ENCODE measurements at places on chromosomes 11 and 22. TPM values are rescaled to one million over a fixed set of nuclear protein-coding genes. Genes with fewer than 3 reads are reported as not detected.

OR8D1 gene
- total RNA-seq, result not detected

DNA sequence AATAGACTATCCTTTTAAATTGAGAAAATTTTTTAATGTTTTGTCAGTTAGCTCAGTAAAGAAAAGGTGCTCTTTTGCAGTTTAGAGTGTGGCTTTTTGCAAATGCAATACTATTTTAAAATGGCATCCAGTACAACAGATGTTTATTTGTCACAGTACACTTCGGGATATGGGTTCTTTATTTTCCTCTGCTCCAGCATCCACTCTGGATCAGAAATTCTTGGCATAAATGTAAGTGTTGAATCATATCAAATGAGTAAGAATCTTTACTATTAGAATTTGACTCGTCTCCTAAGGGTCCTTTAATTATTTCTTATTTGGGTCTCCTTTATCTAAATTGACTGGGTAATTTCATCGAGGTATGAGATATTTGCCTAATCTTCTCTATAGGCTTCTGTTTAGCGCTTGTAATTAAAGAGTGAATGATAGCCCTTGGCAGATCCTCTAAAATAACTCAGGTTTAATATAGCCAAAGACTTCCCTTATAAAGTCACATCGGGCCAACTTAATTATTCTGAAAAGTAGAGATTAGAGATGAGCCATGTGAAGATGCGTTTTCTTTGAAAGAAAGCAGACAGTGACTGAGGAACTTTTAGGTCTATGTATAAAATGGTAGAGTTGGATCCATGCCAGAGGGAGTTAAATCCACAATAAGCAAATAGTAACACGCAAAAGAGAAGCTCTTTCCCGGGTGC, 132.7 kb downstream of the CASP12 start:
- H3K27me3 ChIP-seq, result no peaks in the 10 kb centered on the region
- H3K4me1 ChIP-seq, result no peaks in the 10 kb centered on the region
- H3K36me3 ChIP-seq, result no peaks in the 10 kb centered on the region
- H3K27ac ChIP-seq, result no peak overlapping the region

DNA sequence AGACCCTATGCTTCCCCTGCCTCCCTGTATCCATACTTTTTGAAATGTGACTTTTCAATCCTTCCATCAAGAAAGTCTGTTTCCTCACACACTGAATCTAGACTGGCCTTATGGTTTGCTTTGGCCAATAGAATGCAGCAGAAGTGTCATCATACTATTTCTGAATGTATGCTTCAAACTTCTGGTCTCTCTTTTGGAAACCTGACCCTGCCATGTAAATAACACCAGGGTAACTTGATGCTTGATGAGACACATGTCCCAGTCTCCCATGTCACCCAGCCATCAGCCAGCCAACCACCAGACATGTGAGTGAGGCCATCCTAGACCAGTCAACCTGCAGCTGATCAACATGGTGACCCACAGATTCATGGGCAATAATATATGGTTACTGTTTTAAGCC, 29.7 kb upstream of the CAVIN3 start:
- H3K27me3 ChIP-seq, result no peaks in the 10 kb centered on the region
- no peaks in the 10 kb centered on the region for H3K36me3 ChIP-seq
- no peak for DNase-seq
- no peak overlapping the region for H3K27ac ChIP-seq

- H3K36me3 ChIP-seq, result no peaks in the 10 kb centered on the region
- H3K4me1 ChIP-seq, result no peaks in the 10 kb centered on the region
- H3K27ac ChIP-seq, result no peak overlapping the region
- no peak overlapping the region for H3K4me3 ChIP-seq
- no peak for DNase-seq
- no peaks in the 10 kb centered on the region for H3K27me3 ChIP-seq
These were observed 51.8 kb upstream of the KIRREL3 start for GRCh38 chr11:127052404-127052803.

GRCh38 chr11:10317151-10317755, 12.4 kb downstream of the ADM start:
- no peaks in the 10 kb centered on the region for H3K27me3 ChIP-seq
- peak overlapping the region; percentile 90 for H3K27ac ChIP-seq

DNA sequence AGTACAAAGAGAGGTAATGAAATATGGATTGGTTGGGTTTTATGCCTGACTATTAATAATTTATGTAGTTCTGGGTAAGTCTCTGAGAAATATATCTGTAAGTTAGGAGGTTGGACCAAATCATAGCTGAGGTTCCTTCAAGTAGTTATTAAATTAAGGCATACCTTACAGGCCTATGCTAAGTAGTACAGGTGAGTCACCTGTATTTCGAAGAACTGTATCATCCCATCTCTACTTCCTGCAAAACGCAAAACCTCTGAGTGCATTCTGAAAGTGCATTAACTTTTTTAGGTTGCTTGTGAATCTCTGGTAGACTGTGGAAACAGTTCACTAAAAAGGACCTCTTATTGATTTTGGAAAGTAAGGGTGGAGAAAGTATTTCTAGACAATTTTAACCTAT, 37.1 kb downstream of the APOL5 start:
- no peaks in the 10 kb centered on the region for H3K4me1 ChIP-seq
- peaks cover 8% of the 10 kb centered on the region for H3K36me3 ChIP-seq
- H3K4me3 ChIP-seq, result no peak overlapping the region
- no peak overlapping the region for H3K27ac ChIP-seq
- no peak for DNase-seq

GRCh38 chr11:123800036-123800435, 6.1 kb downstream of the OR6M1 start:
- H3K27me3 ChIP-seq, result no peaks in the 10 kb centered on the region
- no peak for DNase-seq
- no peak overlapping the region for H3K27ac ChIP-seq
- no peak overlapping the region for H3K4me3 ChIP-seq

GRCh38 chr11:134228625-134229024, 4.2 kb downstream of the VPS26B start:
- H3K27me3 ChIP-seq, result no peaks in the 10 kb centered on the region
- no peaks in the 10 kb centered on the region for H3K36me3 ChIP-seq
- DNase-seq, result no peak
- peaks cover 20% of the 10 kb centered on the region for H3K4me1 ChIP-seq
- no peak overlapping the region for H3K27ac ChIP-seq

GRCh38 chr11:4006946-4007680, 87.5 kb upstream of the RRM1 start:
- H3K4me3 ChIP-seq, result no peak overlapping the region
- H3K4me1 ChIP-seq, result no peaks in the 10 kb centered on the region
- DNase-seq, result no peak

GRCh38 chr22:46289244-46289891, 7.3 kb upstream of the GTSE1 start:
- no peaks in the 10 kb centered on the region for H3K27me3 ChIP-seq
- no peaks in the 10 kb centered on the region for H3K4me1 ChIP-seq
- no peak overlapping the region for H3K27ac ChIP-seq
- no peaks in the 10 kb centered on the region for H3K36me3 ChIP-seq

DNA sequence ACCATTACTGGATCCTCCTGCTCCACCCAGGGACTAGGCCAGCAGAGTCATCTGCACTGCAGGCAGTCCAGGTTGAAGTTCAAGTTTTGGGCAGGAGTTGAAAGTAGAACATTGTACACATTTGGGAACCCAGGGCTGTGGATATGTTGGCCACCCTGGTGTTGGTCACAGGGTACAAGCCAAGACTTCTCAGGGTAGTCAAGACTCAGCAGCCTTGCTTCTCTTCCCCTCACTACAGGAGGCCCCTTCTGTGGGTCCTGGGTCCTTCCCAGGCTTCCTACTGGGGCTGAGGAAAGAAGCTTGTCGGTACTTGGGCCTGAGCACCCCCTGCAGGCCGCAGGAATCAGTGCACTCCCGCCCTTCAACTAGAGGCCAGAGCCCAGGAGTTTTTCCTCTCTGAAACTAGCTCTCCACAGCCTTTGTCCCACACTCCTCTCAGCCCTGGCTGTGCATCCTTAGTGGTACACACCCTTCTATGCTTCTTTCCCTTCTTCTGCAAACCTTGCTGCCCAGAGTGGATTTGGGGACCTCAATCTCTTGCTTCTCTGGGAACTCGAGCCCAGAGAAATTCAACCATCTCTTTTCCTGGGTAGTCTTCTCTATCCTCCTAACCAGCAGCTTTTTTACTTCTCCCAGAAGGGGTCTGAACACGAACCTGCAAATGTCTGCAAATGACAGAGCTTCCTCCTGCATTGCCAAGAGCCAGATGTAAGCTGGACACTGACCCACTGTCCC, 2.6 kb upstream of the HPX start:
- no peaks in the 10 kb centered on the region for H3K4me1 ChIP-seq
- no peaks in the 10 kb centered on the region for H3K36me3 ChIP-seq
- no peak overlapping the region for H3K27ac ChIP-seq
- H3K4me3 ChIP-seq, result no peak overlapping the region

DNA sequence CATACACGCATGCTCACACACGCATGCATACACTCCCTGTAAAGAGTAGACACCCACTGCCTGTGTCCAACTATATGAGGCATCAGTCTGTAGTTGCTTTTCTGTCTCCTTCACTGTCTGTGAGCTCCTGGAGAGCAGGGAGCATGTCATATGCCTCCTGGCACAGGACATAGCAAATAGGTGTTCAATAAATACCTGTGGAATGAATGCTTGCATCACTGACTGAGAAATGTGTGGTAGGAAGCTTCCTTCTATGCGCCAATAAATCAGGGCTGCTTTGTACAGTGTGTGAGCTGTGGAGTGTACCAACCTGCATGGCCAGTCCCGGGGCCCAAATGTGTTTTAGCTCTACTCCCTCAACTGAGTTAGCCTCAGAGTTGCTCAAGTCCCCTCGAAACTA, 37.2 kb upstream of the NAV2 start:
- peaks cover 8% of the 10 kb centered on the region for H3K4me1 ChIP-seq
- H3K36me3 ChIP-seq, result no peaks in the 10 kb centered on the region
- no peaks in the 10 kb centered on the region for H3K27me3 ChIP-seq
- H3K4me3 ChIP-seq, result no peak overlapping the region
- no peak for DNase-seq

DNA sequence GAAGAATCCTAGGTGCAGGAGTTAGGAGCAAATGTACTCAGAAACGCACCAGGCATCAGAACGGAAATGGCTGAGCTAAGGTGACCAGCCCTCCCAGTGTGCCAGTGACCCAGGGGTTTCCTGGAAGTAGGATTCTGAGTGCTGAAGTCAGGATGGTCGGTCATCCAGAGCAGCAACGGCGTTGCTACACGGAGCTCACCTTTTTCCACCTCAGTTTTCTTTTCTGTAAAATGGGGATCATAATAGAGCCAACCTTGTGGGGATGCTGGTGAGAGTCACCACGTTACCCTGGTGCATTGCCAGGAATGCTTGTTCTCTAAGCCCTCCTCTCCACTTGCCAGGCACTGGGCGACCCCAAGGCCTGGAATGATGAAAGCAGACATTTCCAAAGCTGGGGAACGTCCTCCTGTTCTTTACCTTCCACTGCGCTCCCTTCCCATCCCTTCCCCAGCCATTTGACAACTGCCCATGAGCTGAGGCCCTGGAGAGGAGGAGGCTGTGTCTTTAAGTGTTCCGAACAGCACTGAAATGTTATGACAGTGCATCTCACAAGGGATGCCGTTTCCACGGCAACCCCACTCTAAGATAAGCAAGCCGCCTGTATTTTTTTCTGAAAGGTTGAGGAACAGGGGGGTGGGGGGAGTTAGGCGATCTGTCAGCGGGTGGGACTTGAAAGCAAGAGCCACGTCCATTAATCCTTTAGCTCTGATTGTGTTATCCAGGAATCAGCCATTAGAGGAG, 66.8 kb downstream of the TSPAN18 start:
- DNase-seq, result no peak
- no peak overlapping the region for H3K4me3 ChIP-seq
- no peak overlapping the region for H3K27ac ChIP-seq
- H3K27me3 ChIP-seq, result no peaks in the 10 kb centered on the region
- H3K36me3 ChIP-seq, result no peaks in the 10 kb centered on the region

- H3K27ac ChIP-seq, result no peak overlapping the region
- DNase-seq, result no peak
These were observed 12.3 kb downstream of the TBX1 start for GRCh38 chr22:19772673-19773469.

All from Panc1 (cell line).